A549 treated with DMSO at 1 μM for 4 hours (cell line): ENCODE measurements at places on chromosomes 6 and 20. TPM values are rescaled to one million over a fixed set of nuclear protein-coding genes. Genes with fewer than 3 reads are reported as not detected.

The FGD2 gene
- not detected in 5 replicates for total RNA-seq

The HLA-DQB2 gene
- not detected in 5 replicates for total RNA-seq

The TNXB gene
- total RNA-seq: 0.38 to 1.0 TPM (median 0.69 TPM) in 5 replicates

The OR2J3 gene
- total RNA-seq: not detected in 5 replicates

The BACH2 gene
- 0.30 to 0.50 TPM (median 0.42 TPM) in 5 replicates for total RNA-seq

The PNLDC1 gene
- 0.12 to 0.17 TPM in 2 of 5 replicates, not detected in the others for total RNA-seq
